ENCODE measurements at places on chromosomes 7 and 10.
A peak's percentile ranks its signal among the peaks of the same experiment; 100 is the strongest.

GRCh38 chr7:158542651-158543566 is 44.7 kb downstream of the PTPRN2 start:
- DNase-seq: no peak

DNA sequence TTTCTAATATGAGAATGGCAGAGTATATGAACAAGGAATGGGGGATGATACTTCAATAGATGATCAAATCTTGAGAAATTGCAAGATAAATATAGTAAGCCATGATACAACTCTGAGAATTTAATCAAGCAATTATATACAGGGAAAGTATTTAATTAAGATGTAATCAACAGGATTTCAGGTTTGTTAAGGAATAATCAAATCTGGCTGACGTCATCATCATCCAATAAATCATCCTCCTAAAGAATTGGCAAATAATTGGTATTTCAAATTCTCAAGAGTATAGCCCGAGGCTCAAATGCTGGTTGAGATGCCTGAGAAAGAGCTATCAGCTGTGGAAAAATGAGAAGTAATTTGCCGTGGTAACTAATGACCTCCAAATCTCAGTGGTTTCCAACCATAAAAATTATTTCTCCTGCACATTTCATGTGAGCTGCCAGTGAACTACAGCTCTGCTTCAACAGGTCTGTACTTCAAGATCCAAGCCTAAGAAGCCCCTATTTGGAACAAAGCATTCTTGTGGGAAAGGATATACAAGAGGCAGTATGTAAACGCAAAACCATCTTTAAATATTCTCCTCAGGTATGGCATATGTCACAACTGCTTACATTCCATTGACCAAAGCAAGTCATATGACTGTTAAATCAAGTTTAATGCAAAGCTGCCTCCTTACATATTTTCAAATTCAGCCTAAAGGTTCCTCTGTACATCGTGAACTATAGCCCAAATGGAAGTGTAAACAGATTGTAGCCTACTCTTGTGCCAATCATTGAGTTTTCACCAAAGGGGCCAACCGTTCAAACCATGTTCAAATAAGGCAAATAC is 503.0 kb downstream of the KIF20B start:
- no peak for DNase-seq

DNA sequence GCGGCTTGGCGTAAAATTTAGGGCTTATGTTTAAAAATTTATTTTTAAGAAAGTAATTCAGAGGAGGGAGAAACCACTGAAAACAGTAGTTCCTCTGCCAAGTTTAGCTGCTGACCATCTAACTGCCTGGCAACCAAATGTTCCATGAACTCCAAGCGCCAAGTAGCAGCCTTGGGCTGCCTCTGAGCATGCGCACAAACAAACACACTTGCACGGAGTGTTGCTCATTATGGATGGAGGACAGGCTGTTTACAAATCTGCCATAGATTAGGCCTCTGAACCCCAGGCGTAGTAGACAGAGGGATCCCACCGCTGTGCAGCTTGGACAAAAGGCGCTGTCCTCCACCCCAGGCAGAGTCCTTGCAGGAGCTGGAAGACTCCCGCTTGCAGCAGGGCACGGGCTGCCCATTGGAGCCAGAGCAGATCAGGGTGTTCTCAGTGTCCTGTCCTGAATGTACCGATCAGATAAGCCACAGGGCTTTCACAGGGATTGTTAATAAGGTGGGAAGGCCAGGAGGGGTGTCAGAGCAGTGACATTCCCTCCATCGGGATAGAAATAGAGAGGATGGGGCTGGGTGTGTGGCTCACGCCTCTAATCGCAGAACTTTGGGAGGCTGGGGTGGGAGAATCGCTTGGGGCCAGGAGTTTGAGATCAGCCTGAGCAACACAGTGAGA is 47.7 kb upstream of the LYZL1 start:
- DNase-seq: no peak

DNA sequence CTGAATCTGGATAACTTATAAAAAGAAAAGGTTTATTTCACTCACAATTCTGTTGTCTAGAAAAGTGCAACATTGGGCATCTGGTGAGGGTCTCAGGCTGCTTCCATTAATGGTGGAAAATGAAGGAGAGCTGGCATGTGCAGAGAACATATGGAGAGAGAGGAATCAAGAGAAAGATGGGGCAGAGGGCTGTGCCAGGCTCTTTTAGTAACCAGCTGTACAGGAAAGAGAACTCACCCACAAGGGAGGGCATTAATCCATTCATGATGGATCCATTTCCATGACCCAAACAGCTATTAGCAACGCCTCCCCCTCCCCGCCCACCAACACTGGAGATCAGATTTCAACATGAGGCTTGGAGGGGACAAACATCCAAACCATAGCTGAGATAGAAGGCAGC is 61.7 kb upstream of the LYZL1 start:
- DNase-seq: no peak

DNA sequence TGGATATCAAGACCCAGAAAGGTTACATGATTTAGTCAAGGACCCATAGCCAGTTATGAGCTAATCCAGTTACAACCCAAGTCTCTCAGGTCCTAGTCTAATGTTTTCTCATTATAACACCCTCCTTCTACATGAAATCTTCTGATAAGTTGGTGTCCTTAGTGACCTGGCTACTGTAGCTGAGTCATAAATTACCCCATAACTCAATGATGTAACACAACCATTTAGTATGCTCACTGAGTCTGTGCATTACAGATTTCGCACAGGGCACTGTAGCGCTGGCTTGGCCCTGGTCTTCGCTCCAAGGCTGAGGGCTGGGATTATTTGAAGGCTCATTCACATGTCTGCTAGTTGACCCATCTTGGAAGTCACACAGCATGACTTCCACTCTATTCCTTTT is 36.0 kb upstream of the GLCCI1 start:
- no peak for DNase-seq

DNA sequence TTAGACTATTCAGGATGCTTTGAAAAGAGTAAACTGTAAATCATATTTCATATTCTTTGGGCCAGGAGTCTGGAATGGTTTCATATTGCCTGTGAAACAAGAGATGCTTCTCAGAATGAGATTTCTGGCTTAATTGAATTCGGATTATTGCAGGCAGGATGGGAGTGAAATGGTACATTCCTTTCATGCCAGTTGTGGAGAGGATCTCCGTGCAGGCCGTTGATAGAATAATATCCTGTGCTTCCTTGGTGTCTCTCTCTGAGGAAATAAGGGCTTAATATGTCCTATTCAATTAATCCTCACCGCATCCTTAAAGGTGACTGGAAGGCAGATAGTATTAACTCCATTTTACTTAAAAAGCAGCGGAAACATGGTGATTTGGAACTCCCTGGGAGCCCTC is 56.6 kb downstream of the CUX1 start:
- no peak for DNase-seq

GRCh38 chr7:24722386-24723177 is 34.7 kb downstream of the GSDME start:
- DNase-seq: no peak

- no peak for DNase-seq
These were observed 5.6 kb upstream of the TASOR2 start for GRCh38 chr10:5679037-5679435.

DNA sequence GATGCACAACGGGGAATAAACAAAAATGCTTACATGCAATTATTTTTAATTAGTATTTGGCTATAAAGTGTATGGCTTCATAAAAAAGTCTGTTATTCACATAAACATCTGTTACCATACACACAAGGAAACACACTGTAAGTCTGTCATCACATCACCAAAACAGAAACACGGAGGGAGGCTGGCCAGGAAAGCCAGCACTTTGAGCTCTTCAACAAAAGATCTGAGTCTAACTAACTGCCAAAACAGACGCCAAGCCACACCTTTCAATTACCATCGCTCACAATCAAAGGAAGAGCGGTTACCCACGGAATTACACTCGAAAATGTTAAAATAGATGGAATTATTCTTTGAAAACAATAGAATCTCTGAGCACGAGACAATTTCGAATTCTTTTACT is 49.2 kb upstream of the MGMT start:
- peak; percentile 59 for DNase-seq

- DNase-seq: no peak
These were observed 156.6 kb upstream of the LYZL2 start for GRCh38 chr10:30786131-30786530.

DNA sequence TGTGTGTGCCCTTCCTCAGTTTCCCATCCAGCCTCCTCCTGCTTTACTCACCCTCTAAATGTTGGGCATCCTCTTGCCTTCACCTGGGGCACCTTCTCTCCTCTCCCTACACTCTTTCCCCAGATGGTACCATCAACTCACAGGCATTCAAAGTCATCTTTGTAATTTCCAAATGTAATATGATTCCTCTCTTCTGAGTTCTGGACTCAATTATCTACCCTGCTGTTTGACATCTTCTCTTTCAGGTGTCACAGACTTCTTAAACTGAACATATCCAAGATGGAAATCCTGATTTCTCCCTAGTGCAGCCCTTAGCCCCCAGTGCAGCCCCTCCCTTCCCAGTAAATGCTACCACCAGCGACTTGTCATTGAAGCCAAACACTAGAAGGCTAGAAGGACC is 422.8 kb downstream of the KCNMA1 start:
- DNase-seq: no peak

GRCh38 chr7:35878351-35878750 is 77.5 kb downstream of the SEPTIN7 start:
- DNase-seq: no peak

DNA sequence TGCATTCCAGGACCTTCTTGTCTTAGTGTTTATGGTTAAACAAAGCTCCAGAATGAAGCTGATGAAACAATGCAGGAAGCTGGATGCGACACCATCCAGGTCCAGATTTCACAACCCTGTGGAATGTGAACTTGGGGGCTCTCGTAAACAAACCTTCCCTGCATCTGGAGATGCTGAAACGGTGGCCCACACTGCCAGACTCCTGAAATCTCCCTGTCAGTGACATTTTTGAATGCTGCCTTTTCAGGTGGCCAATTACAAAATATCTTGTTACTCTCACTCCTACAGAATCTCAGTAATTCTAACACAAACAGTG is 18.8 kb downstream of the VIPR2 start:
- no peak for DNase-seq

- DNase-seq: no peak
These were observed 770.6 kb downstream of the KCNMA1 start for GRCh38 chr10:76866841-76867586.

Measured in NCI-H1105 treated with DMSO at 0.1 percent for 48 hours (cell line).